Breast epithelium (tissue), 4 donors: ENCODE measurements at places on chromosomes 12 and 14.
A peak's percentile ranks its signal among the peaks of the same experiment; 100 is the strongest.

DNA sequence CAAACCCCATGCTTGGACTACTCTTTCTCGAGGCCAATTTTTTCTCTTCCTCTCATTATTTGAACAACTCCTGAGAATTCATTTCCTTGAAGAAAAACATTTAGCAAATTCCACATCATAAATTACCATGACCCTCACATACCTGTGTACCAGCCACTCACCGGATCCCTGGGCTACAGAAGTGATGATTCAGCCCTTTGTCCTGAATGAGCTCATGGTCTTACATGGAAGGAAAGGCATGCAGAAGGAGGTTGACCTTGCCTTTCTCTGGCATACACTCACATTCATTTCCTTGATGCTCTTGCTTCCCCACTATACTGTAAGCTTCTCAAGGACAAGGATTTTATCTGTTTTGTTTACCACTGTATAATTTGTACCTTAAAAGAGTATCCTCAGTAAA is 191.5 kb downstream of the SLC5A8 start:
- no peak for DNase-seq

GRCh38 chr14:57057803-57058202 is 210.9 kb downstream of the EXOC5 start:
- no peak for DNase-seq

- no peak for DNase-seq
Measured at GRCh38 chr12:119069147-119069642, 87.9 kb downstream of the SRRM4 start.

- no peak for DNase-seq
Measured at GRCh38 chr14:64844272-64844671, 35.4 kb downstream of the SPTB start.

DNA sequence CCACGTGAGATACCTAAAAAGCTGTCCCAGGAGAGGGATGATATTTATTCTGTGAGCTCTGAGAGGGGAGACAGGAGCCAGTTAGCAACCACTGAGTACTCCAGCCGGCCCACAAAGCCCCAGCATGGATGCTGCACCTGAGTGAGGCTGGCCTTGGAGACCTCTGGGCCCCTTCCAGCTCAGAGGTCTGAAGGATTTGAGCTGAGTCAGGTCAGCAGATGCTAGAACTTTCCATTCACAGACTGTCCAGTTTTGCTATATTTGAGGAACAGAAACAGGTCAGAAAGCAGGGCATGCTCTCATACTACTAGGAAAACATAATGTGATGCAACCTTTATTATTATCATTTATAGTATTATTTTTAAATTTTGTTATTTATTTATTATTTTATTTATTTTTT is 15.0 kb upstream of the MAPKAPK5 start:
- DNase-seq = no peak

DNA sequence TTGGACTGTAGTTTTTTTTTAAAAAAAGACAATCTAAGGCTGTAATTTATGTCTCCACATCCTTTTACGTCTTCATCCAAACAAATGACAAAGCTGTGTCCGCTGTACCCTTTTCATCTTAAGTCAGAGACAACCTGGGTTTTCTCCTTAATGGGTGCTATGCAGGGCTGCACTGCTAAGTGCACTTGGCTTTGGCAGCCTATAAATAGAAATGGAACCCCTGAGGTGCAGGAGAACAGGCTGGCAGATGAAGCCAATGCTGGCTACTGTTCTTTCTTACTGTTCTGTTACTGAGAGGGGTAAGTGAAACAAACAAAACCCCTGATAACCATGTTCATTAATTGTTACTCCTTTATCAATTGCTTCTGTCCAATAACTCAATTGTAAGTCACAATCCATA is 47.1 kb upstream of the KICS2 start:
- DNase-seq = no peak

DNA sequence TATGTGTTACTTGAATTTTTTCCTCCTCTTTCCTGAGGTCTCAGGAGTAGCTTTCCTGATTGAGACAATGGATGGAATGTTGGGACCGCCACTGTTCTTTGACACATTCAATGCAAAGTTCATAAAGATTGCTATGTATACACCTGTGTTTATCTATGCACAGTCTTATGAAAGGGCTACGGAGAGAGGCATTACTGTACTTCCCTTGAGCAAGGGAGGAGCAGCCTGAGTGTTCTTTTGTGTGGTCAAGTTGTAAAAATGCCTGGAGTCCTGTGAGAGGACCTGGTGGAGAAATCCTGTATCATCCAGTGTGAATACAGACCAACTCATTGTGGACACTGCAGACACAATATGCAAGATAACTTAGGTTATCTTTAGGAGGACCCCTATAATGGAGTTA is 1.2 kb downstream of the SRGAP1 start:
- no peak for DNase-seq

DNA sequence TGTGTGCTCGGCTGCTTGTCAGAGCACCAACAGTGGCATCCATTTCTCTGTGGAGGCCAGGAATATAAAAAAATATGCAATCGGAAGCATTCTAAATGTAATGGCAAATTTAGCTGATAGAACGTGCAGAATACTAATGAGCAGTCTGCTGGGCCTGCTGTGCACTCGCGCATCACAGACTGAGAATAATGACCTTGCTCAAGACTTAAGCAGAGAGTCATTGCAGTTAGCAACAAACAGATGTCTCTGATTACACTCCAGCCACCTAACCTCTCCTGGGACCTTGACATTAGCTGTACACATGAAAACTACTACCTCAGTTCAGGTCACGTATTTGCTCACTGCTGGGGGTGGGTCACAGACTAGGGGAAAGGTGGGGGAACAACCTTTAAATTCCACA is 269.2 kb upstream of the DAAM1 start:
- no peak for DNase-seq

DNA sequence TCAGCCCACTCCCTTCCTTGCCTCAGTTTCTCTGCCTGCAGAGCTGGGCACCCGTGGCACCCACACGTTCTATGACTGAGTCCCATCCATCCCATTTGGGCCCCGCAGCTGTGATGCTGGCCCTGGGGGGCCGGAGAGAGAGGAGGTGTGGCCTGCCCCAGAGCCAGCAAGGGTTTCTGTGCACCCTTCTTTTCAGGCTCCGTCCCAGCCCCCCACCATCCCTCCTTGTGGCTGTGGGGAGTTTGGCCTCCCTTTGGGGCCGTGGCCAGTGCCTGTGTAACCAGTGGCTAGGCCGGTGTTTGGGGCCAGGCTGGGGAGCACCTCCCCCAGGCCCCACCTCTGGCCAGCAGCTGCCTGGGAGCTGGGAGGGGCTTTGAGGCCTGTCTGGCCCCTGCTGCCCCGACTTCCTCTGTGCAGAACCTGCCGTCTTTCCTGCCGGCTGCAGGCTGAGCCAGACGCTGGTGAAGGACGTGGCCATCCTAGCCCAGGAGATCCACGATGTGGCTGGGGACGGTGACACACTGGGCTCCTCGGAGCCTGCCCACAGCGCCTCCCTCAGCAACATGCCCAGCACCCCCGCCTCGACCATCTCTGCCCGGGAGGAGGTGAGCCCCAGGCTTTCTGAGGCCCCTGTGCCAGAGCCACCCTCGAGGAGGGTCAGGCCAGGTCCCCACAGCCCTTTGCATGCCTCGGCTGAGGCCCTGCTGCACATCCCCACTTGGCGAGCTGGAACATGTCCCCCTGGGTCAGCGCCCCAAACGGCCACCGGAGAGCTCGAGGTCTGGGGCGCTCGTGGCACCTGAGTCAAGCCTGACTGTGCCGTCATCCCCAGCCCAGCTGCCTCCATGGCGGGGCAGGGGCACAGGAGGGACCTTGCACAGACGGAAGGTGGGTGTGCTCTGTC is 27.7 kb downstream of the CEP170B start:
- peak; percentile 47 for DNase-seq

GRCh38 chr14:21203470-21204166 is 47.8 kb upstream of the OR5AU1 start:
- no peak for DNase-seq

- DNase-seq = no peak
Measured at GRCh38 chr12:9364224-9365176, 156.3 kb upstream of the PZP start.

GRCh38 chr14:81366214-81366613 is 33.9 kb downstream of the STON2 start:
- no peak for DNase-seq

DNA sequence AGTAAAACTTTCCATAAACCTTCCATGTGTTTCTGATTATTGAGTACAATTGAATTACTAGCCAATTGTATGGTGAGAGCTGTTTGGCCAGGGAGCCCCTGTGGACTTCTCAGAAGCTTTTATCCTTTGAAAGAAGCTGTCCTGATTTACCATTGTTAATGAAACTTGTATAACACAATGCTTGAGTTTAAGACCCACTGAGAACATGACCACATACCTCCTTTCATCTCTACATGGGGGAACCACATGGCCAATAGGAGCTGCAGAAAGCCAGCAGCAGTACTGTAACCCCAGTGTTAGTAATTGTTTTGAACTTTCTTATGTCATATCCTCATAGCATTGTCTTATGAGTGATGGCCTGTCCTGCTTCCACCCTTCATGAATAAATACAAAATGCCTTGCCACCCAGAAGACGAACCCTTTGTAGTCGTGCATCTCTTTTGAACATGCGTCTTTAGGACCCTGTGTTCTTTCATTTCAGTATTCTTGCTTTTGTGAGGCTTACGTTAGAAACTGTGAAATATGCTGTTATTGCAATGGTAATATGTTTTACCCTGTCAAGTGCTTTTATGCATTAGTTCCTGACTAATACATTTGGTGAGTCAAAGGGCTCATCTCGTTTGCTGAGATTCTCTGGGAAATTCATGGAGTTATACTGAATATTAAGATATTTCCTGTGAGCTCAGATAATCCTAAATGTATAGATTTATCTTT is 815.7 kb downstream of the NRXN3 start:
- DNase-seq = no peak

GRCh38 chr14:89386212-89386886 is 30.7 kb downstream of the FOXN3 start:
- no peak for DNase-seq

DNA sequence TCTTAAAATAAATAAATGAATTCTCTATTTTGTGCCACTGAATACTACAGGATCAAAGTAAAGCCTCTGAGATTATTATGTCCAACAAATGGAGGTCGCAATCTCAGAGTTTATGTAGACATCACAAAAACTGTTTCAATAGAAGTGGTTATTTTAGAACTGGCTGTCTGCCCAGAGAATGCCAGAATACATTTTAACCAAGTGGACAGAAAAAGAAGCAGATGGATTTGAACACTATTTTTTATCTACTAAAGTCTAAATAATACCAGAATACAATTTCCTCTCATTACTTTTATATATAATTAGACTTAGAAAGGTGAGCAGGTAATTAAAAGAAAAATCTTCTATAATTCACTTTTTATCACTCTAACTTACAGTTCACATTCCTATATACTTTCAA is 118.3 kb downstream of the MED13L start:
- DNase-seq = no peak

- no peak for DNase-seq
Measured at GRCh38 chr12:6306599-6307220, 3.8 kb upstream of the PLEKHG6 start.
